ENCODE measurements at places on chromosomes 6 and 20. TPM values are rescaled to one million over a fixed set of nuclear protein-coding genes. Genes with fewer than 3 reads are reported as not detected.

SOBP gene
- 6.0 TPM for total RNA-seq

FAM83B gene
- total RNA-seq: not detected

VGLL2 gene
- not detected for total RNA-seq

TPD52L1 gene
- 4.3 TPM for total RNA-seq

MYBL2 gene
- 67.0 TPM for total RNA-seq

COL12A1 gene
- 16.1 TPM for total RNA-seq

PPDPF gene
- 41.0 TPM for total RNA-seq

All from thoracic aorta endothelial cell (primary cell).